ENCODE measurements at places on chromosomes 6 and 20. TPM values are rescaled to one million over a fixed set of nuclear protein-coding genes. Genes with fewer than 3 reads are reported as not detected.

Gene VGLL2
- polyA plus RNA-seq: not detected

Gene PLG
- not detected for polyA plus RNA-seq

Gene THBS2
- 65.3 TPM for polyA plus RNA-seq

Gene HLA-DOA
- 25.3 TPM for polyA plus RNA-seq

Gene DLL1
- polyA plus RNA-seq: 2.4 TPM

Gene ELOVL2
- 1.0 TPM for polyA plus RNA-seq

All from ovary (tissue), 10 donors.